ENCODE measurements at places on chromosomes 6 and 20.

GRCh38 chr6:119541132-119541905 is 191.8 kb upstream of the MAN1A1 start:
- DNase-seq, result no peak

DNA sequence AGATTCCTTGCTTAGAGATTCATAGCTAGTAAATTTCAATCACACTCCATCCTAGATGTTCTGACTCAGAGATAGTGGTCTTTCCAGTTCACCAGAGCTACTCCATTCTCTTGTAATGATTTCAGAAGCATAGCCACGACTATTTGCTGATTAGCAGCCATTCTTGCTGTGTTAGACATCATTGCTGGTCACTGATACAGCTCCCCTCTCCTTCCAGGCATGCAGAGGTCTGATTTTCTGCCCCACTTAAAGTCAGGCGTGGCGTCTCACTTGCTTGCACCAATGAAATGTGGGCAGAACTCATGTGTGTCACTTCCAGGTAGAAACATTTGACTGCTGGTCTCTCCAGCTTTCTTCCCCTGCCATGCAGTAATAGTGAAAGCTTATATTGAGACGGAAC is 168.9 kb upstream of the JARID2 start:
- no peak for DNase-seq

- no peak for DNase-seq
Measured at GRCh38 chr20:14415467-14415866, 78.1 kb upstream of the FLRT3 start.

- DNase-seq, result no peak
Measured at GRCh38 chr6:105259913-105260889, 80.4 kb upstream of the POPDC3 start.

DNA sequence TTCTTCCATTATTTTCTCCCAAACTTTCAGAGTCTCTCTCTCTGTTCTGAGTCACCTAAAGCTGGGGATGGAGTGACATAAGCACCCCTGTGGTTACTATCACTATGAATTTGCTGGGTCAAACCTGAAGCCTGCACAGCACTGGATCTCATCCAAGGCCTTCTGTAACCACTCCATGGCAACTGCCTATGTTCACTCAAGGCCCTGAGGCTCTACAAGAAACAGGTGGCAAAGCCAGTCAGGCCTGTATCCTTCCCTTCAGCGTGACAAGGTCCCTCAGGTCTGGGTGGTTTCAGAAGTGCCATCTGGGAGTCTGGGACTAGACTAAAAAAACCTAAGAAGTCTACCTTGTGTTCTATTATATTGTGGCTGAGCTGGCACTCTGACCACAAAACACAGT is 1278.8 kb upstream of the EYS start:
- no peak for DNase-seq

Measured in ecto neural progenitor cell (in vitro differentiated cells).